ENCODE measurements at places on chromosomes 5 and 9.

DNA sequence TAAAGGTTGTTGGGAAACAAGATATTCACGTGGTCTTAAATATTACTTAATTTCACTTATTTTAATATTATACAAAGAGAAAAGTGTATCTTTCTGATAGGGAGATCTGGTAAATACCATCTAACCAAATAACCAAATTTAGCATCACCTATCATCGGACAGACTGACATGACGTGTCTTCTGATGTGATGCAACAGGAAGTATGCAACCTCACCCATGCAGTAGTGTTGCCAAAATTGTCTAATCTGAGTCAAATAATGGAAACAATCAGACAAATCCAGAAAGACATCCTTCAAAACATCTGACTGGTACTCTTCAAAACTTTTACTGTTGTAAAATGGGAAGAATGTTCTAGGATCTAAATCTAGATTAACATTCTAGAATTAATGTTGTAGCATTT is 148.0 kb downstream of the FGF1 start:
- no peak for DNase-seq

DNA sequence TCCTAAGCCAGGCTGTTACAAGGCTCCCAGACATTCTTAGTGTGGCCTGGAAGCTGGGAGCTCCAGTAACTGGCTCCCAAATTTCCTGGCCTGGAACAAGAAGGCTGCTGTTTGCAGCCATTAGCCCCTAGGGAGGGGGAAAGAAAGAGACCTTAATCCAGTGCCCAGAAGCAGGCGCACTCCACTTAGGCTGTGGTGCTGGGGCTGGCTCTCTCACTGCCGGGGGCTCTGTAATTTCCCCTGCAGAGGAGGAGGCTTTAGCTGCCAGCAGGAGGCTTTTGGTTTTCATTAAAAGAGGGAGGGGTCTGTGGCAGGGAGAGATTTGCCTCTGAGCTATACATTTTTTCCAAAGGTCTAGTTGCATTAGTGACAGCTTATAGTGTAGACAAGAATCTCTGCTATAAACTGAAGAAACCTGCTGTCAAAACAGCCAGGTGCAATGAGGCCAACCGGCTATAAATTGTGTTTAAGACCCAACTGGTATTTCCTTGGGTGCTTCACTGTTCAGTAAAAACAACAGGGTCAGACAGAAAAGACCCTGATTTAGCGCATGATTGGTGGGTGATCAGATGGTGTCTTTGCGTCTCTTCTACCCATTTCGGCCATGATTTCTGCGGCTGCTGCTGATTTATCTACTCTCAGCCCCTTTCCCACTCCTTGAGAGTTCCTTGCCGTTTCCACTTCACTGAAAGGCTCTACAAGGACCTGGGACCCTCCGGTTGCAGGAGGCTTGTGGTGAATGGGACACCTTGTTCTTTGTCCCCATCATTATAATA is 254.6 kb downstream of the AOPEP start:
- DNase-seq, result no peak

- DNase-seq, result no peak
Measured at GRCh38 chr5:36152324-36153297, 700 bp downstream of the SKP2 start.

DNA sequence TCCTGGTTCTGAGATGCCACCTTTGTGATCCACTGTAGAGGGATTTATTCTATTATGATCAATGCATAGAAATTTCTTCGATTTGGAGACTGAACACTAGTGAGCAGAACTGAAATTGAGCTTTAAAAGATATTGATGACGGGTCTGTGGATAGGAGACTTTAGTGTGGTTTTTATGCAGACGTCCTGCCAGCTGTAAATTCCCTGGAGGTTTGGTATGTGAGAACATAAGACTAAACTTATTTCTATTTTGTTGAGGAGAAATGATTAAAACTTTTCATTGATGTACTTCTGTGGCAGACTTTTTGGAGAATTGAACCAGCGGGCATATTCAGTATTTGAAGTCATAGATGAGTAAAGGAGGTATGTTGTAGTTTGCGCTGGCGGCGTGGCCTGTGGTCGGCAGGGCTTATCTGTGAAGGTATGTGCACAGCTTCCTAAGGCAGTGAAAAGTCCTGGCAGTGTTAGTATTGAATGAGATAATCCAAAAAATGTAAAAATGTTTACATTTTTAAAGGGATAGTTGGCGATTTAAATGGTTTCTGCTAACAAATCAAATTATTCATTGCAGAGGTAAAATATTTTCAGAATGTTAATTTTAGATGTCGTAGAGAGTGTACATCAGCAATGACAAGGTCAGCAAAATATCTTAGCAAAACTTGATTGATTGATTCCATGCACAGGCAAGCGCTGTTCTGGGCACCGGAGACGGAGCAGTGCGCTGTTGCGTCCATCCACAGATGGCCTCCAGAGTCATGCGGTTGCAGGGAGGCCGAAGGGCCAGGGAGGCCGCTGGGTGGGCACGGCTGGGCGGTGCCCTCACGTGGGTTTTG is 20.4 kb downstream of the TENT4A start:
- DNase-seq, result no peak

- DNase-seq, result no peak
Measured at GRCh38 chr5:136166909-136167308, 26.1 kb downstream of the SMIM32 start.

- DNase-seq, result no peak
Measured at GRCh38 chr9:121708768-121709488, 57.5 kb downstream of the DAB2IP start.

DNA sequence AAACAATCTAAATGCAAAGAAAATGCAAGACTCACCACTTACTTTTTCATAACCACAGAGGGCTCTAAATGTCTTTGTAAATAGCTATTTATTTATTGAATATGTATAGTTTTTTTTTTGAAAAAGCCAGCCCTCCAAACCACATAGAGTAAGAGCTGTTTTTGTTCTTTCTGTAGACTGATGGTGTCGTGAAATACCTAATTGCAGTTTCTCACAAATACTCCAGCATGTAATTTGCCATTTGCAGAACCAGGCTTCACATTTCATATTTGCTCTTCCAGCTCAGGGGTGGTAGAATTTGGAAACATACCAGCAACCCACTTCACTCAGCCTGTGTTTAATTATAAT is 159.8 kb downstream of the TMC1 start:
- no peak for DNase-seq

GRCh38 chr5:10734832-10735523 is 26.1 kb downstream of the DAP start:
- no peak for DNase-seq

- DNase-seq, result no peak
Measured at GRCh38 chr5:153439130-153439529, 51.3 kb upstream of the GRIA1 start.

GRCh38 chr9:110545705-110546104 is 33.8 kb downstream of the SVEP1 start:
- no peak for DNase-seq

DNA sequence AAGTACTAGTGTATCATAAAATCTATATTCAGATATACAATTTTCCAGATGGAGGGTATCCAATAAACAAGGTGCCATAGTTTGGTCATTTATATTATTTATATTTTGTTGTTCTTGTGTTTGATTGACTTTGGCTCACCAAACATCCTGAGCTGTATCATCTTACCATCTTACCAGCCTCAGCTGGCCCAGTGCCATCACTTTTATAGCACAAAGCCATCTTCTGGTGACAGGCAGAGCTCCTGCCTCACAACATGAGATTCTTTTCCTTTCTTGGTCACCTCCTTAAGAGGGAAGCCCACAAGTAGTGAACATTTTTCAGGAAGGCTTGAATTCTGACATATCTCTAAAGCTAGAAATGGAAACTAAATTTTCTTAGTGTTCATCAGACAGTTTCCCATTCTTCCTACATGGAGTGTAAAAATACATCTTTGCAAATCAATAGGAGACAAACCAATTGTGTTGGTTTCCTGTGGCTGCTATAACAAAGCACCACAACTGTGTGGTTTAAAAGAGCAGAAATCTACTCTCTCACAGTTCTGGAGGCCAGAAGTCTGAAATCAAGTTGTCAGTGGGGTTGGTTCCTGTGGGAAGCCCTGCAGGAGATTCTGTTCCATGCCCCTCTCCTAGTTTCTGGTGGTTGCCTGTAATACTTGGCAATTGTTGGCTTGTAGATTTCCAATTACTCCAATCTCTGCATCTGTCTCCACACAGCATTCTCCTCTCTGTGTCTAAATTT is 341.8 kb downstream of the MAN2A1 start:
- DNase-seq, result no peak

DNA sequence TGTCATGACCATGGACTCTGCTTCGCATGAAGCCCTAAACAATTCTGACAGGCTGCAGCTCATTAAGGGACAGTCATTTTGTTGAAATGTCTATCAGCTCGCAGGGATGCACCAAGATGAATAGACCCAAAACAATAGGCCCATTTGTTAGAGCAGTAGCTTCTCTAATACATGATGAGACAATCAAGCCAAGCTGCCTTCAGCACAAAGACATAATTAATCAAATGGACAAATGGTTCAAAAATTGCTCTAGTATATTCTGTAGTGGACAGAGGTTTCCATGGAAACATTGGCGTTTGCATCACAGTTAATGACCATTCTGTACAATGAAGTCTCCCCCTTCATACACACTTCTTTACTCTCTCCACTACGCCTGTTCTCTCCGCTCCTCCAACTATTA is 274.6 kb downstream of the ANXA1 start:
- no peak for DNase-seq

- no peak for DNase-seq
Measured at GRCh38 chr5:92676215-92677165, 904.5 kb downstream of the NR2F1-AS1 start.

DNA sequence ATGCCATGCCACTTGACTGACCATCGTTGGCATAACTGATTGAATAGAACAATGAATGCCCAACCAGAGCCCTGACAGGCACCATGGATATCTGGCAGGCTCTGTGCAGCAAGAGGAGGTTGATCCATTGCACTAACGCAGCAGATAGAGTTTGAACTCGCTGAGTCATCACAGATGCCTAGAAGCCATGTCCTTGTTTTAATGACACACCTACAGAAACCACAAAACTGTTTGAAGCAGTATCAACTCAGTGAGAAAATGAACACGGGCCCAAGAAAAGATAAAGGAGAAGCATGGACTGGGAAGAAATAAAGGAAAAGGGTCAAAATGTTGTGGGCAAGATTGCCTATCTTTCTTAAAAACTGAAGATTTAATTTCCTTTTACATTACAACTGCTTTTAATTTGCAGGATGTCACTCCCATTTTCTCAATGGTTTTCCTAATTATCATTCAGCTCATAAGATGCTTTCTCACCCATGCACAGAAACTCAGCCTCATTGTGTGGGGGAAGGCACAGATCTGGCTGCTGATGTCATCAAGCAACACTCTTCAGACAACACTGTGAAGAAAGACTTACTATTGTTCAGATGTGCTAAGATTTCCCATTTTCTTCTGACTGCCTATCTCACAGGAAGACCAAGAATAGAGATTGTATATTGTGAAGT is 129.0 kb downstream of the PIK3R1 start:
- DNase-seq, result peak; percentile 33

- no peak for DNase-seq
Measured at GRCh38 chr5:95072281-95072680, 212.6 kb downstream of the MCTP1 start.

- DNase-seq, result no peak
Measured at GRCh38 chr9:137009938-137010732, 13.8 kb upstream of the CLIC3 start.

DNA sequence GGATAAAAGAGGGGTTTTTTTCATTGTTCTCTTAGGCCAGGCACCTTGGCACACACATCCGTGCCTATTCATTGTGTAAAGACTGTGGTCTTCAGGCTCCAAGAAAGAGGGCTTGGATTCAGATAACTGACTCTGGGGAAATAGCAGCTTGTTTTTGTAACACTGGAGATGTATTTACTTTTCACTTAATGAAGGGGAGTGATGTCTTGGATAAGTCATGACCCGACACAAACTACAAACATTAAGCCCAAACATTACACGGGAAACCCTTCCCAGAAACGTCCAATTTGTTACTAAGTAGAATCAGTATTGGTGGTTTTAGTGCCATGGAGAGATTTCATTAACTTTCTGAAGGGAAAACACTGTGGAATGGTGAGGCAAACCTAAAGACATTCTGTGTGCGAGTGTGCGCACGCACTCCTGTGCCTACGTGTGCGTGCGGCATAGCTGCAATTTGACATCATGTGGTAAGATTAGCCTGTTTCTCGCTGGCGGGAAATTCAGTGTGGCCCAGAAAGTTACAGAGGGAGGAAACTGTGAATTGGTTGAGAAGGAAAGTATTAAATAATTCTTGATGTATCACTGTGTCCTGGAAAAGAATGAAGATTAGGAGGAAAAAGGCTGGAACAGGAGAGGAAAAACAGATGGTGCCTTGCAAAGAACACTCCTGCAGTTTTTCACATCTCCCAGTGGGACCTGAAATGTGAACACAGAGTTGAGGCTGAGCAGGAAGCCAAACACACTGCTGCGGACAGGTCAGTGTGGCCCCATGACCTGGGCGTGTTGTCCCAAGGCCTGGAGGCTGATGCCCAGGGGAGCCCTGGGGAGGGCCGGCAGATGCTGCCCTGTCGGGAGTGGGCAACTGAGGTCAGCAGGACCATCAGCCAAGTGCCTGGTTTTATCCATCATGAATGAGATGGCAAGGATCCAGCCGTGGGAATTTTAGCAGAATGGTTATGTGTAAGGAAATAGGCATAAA is 108.5 kb downstream of the GAS1 start:
- no peak for DNase-seq

GRCh38 chr5:60382716-60383115 is 317.2 kb downstream of the DEPDC1B start:
- DNase-seq, result no peak

DNA sequence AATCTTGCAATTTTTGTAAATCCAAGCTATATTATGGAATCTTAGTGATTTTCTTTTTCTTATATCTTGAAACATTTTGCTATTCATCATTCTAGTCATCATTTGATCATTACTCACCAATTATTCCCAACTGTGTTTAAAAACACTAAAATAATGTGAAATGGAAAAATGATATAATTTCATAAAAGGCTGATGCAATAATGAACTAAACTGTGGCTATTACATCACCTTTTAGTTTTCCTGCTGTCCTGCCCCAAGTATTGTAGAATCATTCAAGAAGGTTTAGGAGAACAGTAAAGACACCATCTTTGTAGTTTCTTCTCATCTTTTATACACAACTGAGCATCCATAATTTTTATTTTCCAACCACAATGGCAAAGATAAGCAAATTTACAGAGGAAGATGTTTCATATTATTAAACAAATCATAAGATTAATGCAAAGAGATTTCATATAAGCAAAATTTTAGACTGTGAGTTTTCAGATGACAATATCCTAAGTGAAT is 431.0 kb upstream of the SLC30A5 start:
- no peak for DNase-seq
